Right ventricle myocardium inferior (tissue), 1 donor: ENCODE measurements at places on chromosomes 12 and 14.

DNA sequence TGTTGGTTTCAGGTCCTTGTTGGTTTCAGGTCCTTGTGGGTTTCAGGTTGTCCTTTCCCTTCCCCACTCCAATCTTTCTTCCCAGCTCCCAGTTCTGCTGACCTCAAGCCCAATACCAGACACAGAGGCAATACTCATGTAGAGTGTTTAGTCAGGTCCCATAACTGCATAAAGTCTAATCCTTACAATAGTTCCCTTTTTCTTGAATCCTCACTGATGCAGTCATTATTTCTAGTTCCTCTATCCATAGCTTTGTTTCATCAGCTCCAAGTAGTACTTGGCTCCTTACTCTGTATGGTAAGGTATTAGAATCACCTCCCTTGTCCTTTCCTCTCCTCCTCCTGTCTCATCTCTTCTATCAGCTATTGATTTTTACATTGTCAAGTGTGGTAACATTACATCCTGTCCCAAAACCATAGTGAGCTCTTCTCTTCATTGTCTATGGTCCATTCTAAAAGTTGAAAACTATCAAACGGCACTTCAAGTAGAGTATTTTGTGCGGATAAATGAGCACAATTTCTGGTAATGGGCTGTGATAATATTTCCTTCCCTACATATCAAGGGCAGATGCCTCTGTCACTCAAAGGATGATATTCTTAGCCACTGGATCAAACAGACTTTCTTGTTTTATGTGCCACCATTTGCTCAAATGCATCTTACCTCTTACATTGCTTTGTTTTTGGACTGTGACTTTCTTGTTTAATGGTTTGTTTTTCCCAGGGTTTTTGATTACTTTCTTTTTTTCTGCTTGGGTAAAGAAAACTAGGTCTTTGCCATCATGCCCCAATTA is 57.2 kb upstream of the JDP2 start:
- DNase-seq: no peak

DNA sequence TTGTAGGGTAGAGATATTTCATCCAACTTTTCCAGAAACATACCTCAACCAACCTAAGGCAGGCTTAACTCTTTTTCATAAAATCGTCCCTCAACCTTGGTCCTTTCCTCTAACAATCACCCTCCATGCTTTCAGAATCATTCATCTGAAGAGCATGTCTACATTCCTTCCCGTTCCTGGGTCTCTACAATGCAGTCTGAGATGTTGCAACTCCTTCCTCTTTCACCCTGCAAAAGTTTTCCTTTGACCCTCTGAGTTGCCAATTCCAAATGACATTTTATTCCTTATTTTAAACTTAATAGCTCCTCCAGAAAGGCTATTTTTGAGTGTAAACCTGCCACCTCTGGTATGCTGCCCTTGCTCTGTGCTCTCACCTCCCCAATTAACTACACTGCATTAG is 16.7 kb downstream of the SLC7A7 start:
- no peak for DNase-seq

GRCh38 chr14:82710267-82710841 is 1176.7 kb upstream of the SEL1L start:
- no peak for DNase-seq

GRCh38 chr14:56555921-56556570 is 23.6 kb upstream of the TMEM260 start:
- DNase-seq: no peak

GRCh38 chr14:88775532-88775931 is 17.2 kb downstream of the EML5 start:
- no peak for DNase-seq

DNA sequence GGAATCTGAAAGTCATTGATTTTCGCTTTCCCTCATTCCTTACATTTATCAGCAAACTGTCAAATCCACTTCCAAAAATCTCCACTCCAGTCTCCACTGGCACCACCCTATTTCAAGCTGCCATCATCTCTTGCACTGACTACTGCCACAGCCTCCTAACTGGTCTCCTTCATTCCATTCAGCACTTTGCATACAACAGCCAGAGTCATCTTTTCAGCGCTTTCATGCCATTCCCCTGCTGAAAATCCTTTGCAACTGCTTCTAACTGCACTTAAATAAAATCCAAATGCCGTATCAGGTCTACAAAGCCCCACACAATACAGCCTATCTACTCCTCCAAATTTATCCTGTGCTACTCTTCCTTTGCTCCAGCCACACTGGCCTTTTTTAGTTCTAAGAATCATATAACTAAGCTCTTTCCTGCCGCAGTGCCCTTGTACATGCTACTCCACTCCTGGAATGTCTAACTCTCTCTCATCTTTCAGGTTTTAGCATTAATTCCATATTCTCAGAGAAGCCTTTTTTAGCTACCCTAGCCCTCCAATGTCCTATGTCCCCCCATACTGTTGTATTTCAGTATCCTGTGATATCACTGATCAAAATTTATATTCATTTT is 21.6 kb downstream of the FERMT2 start:
- DNase-seq: no peak
